ENCODE measurements at places on chromosomes 2 and 18.

GRCh38 chr18:75393721-75394120 lies 33.8 kb downstream of the SMIM21 start:
- no peak for DNase-seq

GRCh38 chr2:228705318-228705717 lies 523.8 kb upstream of the SPHKAP start:
- no peak for DNase-seq

GRCh38 chr18:58800582-58800981 lies 64.1 kb upstream of the ZNF532 start:
- peak; percentile 19 for DNase-seq

DNA sequence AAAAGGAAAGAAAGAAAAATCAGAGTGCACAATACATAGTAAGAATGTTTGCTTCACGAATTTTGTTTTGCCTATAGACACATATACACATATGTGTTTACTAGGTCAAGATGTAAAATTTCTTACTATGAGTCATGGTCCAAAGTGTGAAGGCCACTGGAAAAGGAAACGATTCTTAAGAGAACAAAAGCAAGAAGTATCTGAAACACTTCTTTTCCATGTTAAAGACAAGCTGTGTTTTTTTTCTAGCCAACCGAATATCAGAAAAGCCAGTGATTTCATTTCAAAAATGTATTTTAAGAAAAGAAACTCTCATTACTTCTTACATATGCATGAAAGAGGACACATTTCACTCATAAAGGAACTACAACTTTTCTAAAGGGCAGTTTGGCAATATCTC lies 24.9 kb downstream of the PECR start:
- DNase-seq = peak; percentile 40

DNA sequence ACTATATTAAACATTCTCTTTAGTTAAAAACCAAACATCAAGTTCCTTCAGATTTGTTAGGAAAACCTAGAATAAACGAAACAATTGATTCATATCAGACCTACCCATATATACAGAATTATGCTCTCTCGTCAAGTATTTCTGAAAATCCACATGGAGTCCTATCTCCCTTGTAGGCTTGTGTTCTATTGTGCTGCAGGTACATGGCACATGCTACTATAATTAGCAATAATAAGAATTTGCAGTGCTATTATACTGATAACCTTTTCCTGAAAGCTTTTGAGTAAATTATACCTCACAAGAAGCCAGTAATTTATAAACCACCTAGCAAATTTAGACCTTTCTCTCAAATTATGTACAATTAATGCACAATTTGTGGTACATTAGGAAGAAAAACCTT lies 158.6 kb upstream of the STK17B start:
- no peak for DNase-seq

- DNase-seq = no peak
Observed at GRCh38 chr2:204566439-204566838, 21.2 kb downstream of the PARD3B start.

DNA sequence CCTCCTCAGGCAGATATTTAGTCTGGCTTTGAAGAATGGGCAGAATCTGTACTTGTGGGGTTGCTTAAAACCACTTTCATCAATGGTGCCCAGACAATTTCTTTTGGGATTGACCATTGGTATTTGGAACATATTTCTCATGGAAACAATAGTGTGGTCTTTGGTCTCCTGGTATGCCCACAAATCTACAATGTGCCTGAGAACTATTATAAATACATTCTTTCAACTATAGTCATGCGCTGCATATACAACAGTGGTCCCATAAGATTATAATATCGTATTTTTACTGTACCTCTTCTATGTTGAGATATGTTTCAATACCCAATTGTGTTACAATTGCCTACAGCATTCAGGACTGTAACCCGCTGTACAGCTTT lies 34.8 kb upstream of the PPP4R1 start:
- DNase-seq = no peak

GRCh38 chr2:119462574-119462973 lies 30.9 kb downstream of the TMEM37 start:
- DNase-seq = no peak

- no peak for DNase-seq
Observed at GRCh38 chr2:182043861-182044260, 58.2 kb downstream of the PPP1R1C start.

- DNase-seq = peak; percentile 83
Observed at GRCh38 chr2:112033600-112033999, 21.5 kb upstream of the TMEM87B start.

DNA sequence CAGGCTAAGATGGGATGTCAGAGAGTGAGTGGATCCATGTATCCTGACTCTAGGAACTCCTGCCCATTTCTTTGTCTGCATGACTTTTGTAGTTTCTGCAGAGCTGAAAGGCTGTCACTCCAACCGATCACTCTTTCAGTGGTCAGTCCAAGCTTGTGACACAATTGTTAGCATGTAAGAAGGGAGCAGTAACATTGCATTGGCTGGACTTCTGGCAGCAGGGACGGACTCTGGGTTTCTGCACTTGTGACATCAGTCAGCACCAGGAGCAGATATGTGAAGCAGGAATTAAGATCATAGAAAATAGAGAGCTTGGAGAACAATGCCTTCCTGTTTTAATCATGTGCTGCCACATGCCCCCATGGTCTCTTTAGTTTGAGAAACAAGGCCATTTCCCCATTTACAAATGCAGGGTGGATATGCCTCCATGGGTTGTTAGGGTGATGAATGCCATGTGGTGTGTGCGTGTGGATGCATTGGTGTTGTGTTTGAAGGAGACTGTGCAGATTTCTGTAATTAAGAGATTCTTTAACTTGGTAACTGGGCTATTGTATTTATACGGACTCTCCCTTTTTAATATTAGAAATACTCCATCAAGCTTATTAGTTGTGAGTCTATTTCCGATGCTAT lies 214.3 kb upstream of the EPHA4 start:
- DNase-seq = no peak

DNA sequence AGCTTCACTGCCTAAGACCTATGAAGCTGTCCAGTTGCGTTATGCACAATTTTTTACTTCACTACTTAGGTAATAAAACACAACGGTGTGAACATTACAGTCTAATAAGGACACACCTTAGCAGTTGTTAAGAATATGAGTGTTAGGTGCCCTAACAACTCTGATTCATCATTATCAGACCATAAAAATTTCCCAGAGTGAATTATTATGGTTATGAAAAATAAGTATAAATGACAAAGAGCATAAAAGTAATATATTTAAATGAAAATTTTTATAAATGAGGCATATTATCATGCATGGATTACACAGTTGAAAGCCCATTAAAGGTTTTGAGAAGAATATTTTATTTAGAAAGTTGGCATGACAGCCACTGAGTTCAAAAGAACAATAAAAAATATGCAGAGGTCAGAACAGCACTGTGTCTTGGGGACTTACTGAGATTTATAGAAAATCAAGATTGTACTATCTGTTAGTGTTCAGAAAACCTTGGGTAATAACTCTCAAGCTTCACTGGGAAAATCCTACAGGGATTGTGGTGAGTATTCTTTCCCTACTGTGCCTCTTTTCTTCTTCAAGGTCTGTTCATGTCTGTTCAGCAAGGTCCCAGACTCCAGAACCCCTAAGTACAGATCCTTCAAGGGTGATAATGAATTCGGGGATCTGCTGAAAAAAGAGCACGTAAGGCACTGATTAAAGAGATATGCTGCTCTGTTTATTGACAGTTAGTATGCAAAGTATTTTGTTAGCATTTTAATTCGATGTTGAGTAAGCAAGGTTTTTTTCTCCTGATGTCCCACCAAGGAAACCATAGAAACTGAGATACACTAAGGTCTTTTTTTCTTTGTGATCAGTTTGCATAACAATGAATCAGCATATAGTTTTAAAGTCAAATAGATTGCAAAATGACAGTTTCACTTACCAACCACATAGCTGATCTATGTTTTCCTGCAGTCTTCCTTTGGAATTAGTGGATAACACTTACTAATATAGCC lies 250.0 kb downstream of the DSEL start:
- peak; percentile 7 for DNase-seq

GRCh38 chr2:181258720-181259119 lies 198.5 kb upstream of the ITGA4 start:
- DNase-seq = no peak

- DNase-seq = no peak
Observed at GRCh38 chr2:175836361-175836760, 165.7 kb downstream of the LNPK start.

GRCh38 chr2:189702071-189702470 lies 27.6 kb downstream of the ANKAR start:
- DNase-seq = no peak

DNA sequence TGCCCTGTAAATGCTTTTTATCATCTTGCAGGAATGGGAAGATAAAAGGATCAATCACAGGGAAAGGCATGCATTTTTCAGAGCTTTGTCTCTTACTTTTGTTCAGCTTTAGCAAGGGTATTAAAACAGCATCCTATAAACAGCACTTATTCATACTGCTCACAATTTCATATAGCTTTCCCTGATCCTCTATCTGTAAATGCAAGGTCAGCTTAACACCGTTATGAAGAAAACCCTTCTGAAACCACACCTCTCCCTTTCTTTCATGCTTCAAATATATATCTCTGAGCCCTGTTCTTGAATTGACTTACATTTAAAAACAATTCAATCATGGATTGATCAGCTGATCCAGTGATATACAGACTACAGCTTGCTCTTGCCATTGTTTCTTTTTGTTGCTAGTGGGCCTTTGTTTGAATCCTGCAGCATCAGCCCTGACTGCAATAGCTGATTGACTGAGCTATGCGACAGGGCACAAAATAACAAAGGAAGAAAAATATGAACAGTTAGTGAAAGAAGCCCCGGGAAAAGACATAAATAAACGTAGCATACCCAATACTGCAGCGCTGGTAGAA lies 795.5 kb upstream of the CDH2 start:
- no peak for DNase-seq

DNA sequence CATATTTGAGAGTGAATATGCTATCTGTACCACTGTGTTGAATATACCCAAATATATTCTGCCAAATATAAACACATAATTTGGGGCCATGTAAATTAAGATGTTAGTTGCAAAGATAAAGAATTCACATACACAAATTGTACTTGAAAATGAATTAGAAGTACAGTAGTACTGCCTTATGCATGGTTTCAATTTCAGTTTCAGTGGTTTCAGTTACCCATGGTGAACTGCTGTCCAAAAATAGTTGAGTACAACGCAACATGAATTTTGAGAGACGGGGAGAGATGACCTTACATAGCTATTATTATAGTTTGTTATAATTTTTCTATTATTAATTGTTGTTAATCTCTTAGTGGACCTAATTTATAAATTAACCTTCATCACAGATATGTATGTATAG lies 1313.0 kb upstream of the FAM98A start:
- DNase-seq = peak; percentile 3

- DNase-seq = no peak
Observed at GRCh38 chr18:24567199-24567598, 106.8 kb downstream of the HRH4 start.

- DNase-seq = no peak
Observed at GRCh38 chr2:55954306-55955035, 30.9 kb upstream of the EFEMP1 start.

GRCh38 chr2:109261906-109262631 lies 133.1 kb downstream of the SH3RF3 start:
- no peak for DNase-seq

GRCh38 chr2:151770995-151771394 lies 36.7 kb upstream of the NEB start:
- DNase-seq = no peak

DNA sequence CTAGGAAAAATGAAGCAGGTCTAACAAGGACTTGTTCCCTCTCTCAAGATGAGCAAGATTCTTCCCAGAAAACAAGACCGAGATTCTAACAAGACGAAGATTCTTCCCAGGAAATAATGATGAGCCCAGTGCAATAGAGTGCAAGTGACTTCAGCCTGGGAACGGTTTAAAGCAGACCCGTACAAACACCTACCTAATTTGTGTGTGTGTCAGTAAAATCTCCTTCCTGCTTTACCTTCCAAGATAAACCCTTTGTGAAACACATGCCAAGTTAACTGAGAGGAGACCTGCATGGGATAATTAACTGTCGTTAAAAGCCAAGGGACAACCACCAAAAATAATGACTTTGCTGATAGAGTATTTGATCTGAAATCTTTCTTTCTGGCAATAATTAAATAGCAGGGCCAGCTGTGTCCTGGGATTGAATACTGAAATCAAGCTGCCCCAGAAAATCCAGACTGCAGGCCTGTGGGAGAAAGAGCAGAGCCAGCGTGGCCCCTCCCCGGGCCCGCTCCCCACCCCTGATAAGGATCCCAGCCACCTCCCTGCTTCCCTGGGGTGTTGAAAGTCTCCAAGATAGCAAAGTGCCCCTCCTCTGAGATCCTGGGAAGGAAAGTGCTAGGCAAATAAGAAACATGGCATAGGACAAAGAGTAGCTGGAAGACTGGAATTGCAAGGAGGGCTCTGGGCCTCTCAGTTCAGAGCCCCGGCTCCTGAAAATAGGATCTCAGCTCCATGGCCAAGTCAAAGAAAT lies 145.5 kb downstream of the CYP26B1 start:
- no peak for DNase-seq

DNA sequence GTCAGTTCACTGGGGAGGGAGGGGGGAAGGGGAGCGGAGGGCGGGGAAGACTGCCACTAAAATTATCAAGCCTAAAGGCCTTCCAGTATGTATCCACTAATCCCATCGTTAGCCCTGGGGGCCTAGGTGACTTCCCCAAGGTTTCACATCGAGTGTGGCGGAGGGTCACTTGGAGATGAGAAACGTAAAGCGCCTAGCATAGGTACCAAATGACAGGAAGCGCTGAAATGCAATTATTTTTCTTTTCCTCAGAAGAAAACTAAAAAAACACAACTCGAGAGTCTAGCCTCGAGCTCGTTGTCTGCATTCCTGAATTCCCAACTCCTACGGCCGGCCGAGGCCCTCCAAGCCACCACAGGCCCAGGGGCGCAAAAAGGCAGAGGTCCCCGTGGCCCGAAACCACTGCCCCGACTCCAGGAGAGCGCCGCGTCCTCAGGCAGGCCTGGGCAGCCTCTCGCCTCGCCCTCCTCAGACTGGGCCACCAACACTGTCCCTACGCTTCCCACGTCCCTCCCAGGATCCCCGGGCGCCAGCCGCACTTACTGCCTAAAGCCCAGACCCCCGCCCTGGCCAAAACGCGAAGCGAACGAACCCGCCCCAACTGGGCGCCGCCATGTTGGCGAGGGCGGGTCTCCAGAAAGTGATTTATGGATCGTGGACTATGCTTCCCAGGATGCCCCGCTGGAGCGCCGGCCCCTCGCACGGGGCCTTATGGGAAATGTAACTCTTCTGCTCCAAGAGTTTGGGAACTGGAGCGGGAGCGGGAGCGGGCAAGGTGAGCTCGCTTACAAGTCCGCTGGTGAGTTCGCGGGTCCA lies at the start of gene USP40:
TSS of gene USP40 (minus strand) at position 642 of the 816 bp plus-strand sequence. CDS start 1,228 bp downstream, outside the sequence.
- DNase-seq = peak; percentile 76

DNA sequence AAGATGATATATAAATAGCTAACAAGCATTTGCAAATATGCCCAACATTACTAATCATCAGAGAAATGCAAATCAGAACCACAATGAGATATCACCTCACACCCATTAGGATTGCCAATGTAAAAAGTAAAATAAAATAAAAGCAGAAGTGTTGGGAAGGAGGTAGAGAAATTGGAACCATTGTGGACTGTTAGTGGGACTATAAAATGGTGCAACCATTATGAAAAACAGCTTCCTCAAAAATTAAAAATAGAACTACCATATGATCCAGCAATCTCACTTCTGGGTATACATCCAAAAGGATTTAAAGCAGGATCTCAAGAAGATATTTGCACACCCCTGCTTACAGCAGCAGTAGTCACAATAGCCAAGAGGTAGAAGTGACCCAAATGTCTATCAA lies 99.8 kb upstream of the DAPL1 start:
- DNase-seq = peak; percentile 30

- peak; percentile 10 for DNase-seq
Observed at GRCh38 chr2:53715568-53715967, 52.0 kb upstream of the CHAC2 start.

Measured in inflammatory macrophage treated with lipopolysaccharide for 4 hours (primary cell).